ENCODE measurements at places on chromosomes 11 and 22.

DNA sequence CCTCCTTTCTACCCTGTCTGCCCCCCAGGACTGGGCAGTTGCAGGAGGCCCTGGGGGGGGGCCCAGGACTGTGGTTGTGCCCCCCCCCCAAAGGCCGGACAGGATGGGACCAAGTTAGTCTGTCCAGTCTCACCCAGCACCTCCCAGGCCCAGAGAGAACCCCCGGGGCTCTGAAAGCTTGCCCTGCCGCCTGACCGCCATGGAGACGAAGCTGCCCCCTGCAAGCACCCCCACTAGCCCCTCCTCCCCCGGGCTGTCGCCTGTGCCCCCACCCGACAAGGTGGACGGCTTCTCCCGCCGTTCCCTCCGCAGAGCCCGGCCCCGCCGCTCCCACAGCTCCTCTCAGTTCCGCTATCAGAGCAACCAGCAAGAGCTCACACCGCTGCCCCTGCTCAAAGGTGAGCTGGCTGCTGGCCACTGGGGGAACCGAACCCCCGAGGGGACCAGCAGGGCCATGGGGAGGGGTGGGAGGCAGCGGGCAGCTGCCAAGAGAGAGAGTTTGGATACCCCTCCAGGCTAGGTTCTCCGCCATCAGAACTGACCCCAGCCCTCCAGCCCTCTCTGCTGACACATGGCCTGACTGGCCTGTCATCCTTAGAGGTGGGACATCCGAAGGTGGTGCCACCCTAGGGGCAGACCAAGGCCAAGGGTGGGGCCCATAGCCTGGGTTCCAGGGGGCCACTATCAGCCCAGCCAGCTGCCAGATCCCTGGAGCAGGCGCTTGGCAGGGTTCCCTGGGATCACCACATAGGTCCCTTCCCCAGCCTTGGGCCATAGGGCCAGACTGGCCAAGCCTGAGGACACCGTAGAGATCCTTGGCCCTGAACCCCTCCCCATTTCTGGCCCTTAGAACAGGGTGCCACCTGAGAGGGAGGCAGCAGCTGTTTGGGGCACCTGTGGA is 1.3 kb downstream of the PPP2R5B start:
- DNase-seq: no peak

GRCh38 chr11:12086271-12087074 is 23.9 kb upstream of the MICAL2 start:
- no peak for DNase-seq

DNA sequence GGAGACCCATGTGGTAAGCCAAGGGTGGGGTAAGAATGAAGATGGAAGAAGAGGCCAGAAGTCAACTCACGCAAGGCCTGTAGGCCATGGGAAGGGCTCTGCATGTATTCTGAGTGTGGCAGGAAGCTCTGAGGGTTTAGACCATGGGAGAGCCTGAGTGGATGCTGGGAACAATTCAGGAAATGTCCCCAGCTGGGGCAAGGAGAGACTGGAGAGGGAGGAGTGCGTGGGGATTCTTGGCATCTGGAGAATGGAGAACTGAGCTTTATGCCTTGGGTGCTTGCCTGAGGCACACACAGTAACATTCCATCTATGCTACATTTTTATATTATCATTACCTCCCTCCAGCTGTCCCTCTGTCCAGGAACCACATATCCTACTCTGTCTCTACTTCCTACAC is 50.4 kb upstream of the CD82 start:
- DNase-seq: no peak

DNA sequence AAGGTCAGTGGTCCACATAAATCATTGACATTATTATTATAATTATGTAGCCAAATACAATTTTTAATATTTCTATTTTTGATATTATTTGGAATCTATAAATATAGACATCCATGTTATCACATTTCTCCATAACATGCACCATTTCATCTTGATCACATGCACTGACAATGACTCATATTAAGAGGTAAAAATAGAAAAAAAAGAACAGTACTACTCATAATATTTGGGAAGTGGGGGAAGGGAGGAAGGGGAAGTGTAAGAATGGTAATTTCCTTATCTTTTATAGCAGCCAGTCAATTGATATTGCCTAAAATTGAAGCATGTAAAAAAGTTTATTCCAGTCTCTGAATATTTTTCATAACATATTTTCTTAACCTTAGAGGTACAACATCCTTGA is 72.3 kb downstream of the ADM start:
- no peak for DNase-seq

DNA sequence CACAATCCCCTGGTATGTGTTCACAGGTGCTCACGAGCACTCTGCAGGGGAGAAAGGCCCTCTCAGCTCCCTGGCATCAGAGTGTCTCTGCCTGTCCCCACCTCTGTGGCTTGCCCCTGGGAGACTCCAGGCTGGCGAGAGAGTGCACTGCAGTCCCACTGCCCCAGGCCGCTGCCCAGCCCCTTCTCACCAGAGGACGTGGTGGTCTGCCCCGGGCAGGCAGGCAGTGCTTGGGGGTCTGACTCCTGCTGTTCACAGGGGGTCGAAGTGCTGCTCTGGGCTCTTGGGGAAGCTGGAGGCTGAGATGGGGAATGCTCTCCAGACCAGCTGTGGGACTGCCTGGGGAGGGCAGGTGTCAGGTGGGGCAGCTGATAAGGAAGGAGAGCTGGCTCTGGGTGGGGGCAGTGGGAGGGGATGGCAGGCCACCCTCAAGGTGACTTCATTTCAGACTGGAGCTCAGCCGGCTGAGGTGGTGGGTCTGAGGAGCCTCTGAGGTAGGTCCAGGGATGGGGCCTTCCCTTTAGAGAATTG is 151.0 kb upstream of the B3GAT1 start:
- DNase-seq: no peak

DNA sequence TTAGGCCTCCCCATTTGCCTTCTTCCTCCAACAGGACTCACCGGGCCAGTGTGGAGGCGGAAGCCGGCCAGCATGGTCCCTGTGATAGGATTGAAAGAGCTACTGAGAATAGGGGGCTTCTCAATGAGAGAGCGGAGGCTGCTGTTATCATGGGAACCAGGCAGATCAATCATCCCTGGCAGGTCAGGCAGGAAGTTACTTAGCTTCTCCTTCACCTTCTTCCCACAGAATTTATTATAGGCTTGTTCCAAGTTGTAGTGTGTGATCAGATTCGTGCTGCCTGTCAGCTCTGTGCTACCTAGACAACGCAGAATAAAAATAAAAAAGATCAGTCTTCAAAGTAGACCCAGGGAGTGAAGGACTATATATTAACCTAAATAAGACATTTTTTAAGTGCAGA is 7.1 kb downstream of the MED19 start:
- DNase-seq: no peak

- no peak for DNase-seq
These were observed 231.8 kb downstream of the TBC1D22A start for GRCh38 chr22:46994265-46994664.

- DNase-seq: no peak
These were observed 92.3 kb downstream of the GAB2 start for GRCh38 chr11:78325274-78325781.

- DNase-seq: no peak
These were observed 4.3 kb upstream of the NRIP3 start for GRCh38 chr11:9008011-9008550.

GRCh38 chr22:18970176-18970947 is 34.3 kb upstream of the PRODH start:
- DNase-seq: no peak

DNA sequence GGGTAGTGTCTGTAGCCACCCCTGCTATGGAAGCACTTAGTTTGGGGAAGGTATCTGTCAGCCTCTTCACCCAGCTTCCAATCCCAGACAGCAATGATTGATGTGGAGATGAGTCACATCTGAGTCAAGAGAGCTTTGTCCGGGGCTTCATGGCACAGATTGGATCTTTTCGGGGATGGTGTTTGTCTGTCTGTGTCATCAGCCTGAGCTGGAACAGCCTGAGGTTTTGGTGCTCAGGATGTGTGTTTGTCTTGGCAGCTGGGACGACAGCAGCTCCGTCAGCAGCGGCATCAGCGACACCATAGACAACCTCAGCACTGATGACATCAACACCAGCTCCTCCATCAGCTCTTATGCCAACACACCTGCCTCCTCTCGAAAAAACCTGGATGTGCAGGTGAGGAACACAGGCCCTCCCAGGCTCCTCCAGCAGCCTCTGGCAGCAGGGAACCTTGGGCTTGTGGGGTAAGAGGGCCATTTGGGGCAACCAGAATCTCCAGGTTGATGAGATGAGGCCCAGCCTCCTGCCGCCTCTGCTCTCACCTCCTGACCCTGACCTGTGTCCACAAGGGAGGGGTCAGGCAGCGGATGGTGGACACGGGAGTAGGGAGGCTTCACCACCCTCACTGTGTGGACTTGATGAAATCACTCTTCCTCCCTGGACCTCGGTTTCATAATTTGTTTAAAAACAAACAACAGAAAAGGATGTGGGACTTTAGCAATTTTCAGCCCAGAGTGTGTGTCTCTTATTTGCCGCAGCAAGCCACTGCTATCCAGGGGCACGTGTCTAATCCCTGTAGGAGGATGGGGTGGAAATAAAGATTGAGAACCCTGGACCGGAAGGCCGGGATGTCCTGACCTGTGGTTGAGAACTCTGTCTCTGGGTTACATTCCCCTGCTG is 124.3 kb downstream of the DBX1 start:
- no peak for DNase-seq

GRCh38 chr22:31347251-31348008 is 1.3 kb upstream of the PATZ1 start:
- peak; percentile 75 for DNase-seq

GRCh38 chr22:28981818-28982499 is 79.7 kb downstream of the C22orf31 start:
- DNase-seq: no peak

- no peak for DNase-seq
These were observed 266.7 kb upstream of the CTSC start for GRCh38 chr11:88604260-88604659.

GRCh38 chr22:17086788-17087497 is 2.1 kb downstream of the IL17RA start:
- no peak for DNase-seq

GRCh38 chr11:44226490-44226889 is 83.4 kb downstream of the ALX4 start:
- DNase-seq: no peak

DNA sequence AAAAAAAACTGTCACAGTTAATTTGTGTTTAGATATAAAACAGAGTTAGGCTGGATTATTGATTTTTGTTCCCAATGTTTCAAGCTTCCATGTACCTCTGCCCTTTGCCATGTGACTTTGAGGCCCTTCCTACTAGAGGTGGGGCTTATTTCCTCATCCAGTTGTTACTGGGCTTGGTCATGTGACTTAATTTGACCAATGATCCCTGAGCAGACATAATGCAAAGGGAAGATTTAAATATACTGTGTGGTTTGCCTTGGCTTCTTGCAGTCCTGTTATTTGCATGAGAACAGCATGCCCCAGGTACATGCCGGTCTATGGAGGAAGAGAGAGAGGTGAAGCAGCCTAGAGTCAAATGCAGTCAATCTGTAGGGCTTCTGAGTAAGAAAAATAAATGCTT is 347.0 kb downstream of the MIAT start:
- DNase-seq: no peak

GRCh38 chr22:19214078-19214473 is 35.5 kb upstream of the SLC25A1 start:
- no peak for DNase-seq

- no peak for DNase-seq
These were observed 164.2 kb upstream of the TBCEL start for GRCh38 chr11:120859552-120860295.

DNA sequence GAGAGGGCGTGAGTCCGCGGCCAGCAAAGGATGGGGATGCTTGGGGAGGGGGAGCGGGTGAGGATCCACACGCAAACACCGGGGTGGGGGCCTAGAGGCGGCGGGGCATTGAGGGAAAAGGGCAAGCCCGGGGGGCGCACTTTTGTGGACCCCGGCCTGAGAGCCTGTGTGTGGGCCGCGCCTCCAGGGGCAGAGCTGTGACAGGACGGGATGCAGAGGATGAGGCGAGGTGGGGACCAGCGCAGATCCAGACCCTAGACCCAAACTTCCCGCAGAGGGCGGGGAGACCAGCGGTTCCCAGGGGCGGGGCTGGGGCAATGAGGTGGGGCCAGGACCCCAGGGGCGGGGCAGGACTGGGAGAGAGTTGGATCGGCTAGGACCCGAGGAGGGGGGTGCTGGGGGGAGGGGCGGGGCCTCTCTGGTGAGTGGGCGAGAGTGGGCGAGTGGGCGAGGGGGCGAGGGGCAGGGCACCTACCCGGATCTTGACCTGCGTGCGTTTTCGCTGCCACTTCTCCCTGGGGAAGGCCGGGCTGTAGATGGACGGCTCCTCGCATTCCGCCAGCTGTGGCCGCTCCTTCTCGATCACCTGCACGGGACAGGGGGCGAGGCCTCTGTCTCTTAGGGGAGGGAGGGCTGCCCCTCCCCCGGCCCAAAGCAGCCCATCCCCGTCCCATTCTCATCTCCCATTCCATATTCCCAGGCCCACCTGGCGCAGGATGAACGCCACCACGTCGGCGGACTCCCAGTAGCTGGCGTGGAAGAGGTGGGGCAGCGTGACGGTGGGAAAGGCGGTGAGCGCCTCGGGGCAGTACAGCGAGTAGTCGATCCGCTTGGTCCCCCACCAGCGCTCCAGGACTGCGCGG is 10.6 kb downstream of the PITPNM1 start:
- no peak for DNase-seq

GRCh38 chr11:15629690-15630321 is 515.1 kb downstream of the INSC start:
- DNase-seq: no peak

DNA sequence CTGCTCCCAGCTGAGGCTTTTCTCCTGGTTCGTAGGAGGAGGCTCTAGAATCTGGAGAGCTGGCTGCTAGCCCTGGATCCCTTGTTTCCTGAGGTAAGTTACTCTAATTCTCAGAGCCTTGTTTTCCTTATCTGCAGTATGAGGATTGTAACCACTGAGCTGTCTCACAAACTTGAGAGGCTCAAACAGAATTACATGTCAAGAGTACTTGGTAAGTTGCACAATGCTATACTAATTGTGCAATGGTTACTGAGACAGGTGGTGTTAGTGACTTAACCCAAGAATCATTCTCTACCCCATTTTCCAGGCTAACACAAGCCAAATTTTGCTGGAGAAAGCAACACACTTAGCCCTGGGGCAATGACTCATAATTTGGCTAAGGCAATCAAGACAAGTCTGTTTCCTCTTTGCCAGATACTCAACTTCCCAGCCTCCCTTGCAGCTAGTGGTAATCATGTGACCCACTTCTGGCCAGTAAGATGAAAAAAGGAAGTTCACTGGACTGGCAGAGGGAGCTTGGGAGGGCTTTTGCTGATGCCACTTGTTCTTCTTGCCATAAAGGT is 348.0 kb downstream of the TENM4 start:
- no peak for DNase-seq

DNA sequence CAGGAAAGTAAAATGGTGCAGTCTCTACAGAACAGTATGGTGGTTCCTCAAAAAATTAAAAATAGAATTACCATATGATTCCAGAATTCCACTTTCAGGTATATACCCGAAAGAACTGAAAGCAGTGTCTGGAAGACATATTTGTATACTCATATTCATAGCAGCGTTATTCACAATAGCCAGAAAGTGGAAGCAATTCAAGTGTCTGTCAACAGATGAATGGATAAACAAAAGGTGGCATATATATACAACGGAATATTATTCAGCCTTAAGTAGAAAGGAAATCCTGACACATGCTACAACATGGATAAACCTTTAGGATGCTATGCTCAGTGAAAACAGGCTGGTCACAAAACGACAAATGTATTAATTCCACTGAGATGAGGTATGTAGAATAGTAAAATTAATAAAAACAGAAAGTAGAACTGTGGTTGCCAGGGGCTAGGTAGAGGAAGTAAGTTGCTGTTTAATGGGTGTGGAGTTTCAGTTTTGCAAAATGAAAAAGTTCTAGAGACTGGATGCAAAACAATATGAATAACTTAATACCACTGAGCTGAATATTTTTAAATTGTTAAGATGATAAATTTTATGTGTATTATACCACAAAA is 14.5 kb downstream of the SAA1 start:
- DNase-seq: no peak

Data from stimulated activated CD4-positive, alpha-beta T cell treated with anti-CD3 and anti-CD28 coated beads, Interleukin-1b, Interleukin-23, amount 100 ng/mL, for 48 hours (primary cell).